ENCODE measurements at places on chromosomes 2 and 18.

- DNase-seq = no peak
Observed at GRCh38 chr2:128639693-128640092, 321.0 kb upstream of the HS6ST1 start.

GRCh38 chr2:47607005-47607679 lies 175.8 kb upstream of the MSH6 start:
- DNase-seq = no peak

- DNase-seq = no peak
Observed at GRCh38 chr2:8840475-8841091, 3.2 kb upstream of the KIDINS220 start.

GRCh38 chr2:3062476-3063260 lies 314.9 kb downstream of the EIPR1 start:
- no peak for DNase-seq

DNA sequence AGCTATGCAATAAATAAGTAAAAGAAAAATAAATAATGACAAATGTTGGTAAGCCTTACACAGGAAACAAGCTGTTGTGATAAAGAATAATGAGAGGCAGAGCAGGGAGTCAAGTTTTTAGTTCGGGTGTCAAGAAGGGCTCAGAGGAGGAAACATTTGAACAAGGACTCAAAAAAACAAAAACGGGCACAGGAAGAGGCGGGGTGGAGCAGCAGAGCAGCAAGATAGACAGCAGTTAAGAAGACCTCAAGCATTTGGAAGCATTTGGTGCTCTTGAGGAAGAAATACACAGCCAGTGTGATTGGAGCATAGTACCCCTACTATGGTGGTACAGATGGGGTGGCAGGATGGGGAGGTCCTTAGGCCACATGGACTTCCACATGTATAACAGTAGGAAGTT lies 2.8 kb downstream of the TMEM169 start:
- DNase-seq = no peak

Data from NCI-H1930 (cell line).